ENCODE measurements at places on chromosomes 16 and 17.
A peak's percentile ranks its signal among the peaks of the same experiment; 100 is the strongest.

DNA sequence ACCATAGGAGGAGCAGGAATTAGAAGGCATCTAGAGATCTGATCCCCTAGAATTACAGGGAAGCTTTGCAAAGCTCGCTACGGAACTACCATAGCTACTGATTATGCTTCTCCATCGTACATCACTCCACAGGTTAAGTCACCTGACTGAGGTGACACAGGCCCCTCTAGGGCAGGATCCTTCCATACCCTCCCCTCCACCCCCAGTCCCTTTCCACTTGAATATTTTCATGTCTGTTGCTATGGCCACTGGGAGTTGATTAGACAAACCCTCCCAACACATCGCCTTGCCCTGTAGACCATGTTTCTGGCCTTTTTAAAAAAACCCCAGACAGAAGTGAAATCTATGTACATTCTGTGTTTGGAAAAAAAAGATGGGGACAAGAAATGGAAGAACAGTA lies 287.1 kb downstream of the SOX9 start:
- no peak overlapping the region for H3K4me3 ChIP-seq
- peaks cover 100% of the 10 kb centered on the region for H3K4me1 ChIP-seq
- H3K27me3 ChIP-seq: no peaks in the 10 kb centered on the region
- H3K36me3 ChIP-seq: peaks cover 2% of the 10 kb centered on the region
- H3K27ac ChIP-seq: peak overlapping the region; percentile 18

- H3K4me3 ChIP-seq: no peak overlapping the region
- no peaks in the 10 kb centered on the region for H3K36me3 ChIP-seq
- DNase-seq: no peak
- no peaks in the 10 kb centered on the region for H3K4me1 ChIP-seq
Observed at GRCh38 chr16:27164352-27164751, 39.0 kb upstream of the KDM8 start.

- H3K4me3 ChIP-seq: no peak overlapping the region
- H3K4me1 ChIP-seq: 0 out of 2 replicates have a peak, but pooled peaks cover 9% of the 10 kb centered on the region
- H3K27ac ChIP-seq: no peak overlapping the region
- no peaks in the 10 kb centered on the region for H3K36me3 ChIP-seq
Observed at GRCh38 chr16:64390102-64390501, 731.8 kb downstream of the CDH11 start.

DNA sequence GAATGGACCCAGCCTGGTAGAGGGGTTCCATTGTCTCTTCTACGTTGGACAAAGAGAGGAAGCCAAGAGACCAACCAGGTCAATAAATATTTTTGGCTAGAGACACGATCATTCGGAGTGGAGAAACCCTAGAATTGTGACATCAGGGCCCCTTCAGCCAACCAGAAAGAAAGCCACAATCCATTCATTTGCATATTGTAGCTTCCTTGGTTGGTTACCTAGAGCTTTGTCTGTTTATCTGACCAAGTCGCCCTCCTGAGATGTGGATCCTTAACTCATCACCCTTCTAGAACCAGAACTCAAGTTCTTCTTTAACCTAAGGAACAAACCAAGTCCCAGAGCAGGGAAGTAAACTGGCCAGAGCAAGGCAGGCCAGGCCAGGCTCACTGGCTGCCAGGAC lies at the start of gene CCDC182:
Gene CCDC182, minus strand, starts transcription at position 58 of the 400 bp plus-strand sequence. Its CDS starts 27 bp downstream, at position 31.
- DNase-seq: no peak
- peaks cover 43% of the 10 kb centered on the region for H3K27me3 ChIP-seq
- H3K36me3 ChIP-seq: no peaks in the 10 kb centered on the region
- H3K4me1 ChIP-seq: peaks cover 4% of the 10 kb centered on the region
- H3K4me3 ChIP-seq: no peak within 1 kb of the TSS
- no peak within 1 kb of the TSS for H3K27ac ChIP-seq

- no peaks in the 10 kb centered on the region for H3K4me1 ChIP-seq
- no peak overlapping the region for H3K27ac ChIP-seq
- H3K4me3 ChIP-seq: no peak overlapping the region
- H3K27me3 ChIP-seq: no peaks in the 10 kb centered on the region
- peaks cover 1% of the 10 kb centered on the region for H3K36me3 ChIP-seq
- DNase-seq: no peak
Observed at GRCh38 chr17:56995766-56996165, 17.8 kb downstream of the SCPEP1 start.

DNA sequence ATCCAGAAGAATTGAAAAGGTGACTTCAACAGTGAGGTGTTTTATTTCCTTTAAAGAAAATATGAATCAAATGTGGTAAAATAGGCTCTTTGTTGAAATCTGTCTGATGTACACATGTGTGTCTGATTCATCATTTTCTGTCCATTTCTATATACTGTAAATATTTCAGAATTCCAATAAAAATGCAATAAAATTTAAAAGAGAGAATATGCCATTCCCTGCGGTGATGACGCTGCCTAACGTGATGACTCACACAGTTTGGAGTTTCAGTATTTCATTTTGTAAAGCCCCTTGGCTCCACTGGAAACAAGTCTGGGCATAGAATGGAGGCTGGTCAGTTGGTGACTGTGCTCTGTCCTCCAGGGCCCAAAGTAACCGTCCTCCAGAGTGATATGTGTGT lies 482.5 kb upstream of the CDH5 start:
- no peak overlapping the region for H3K4me3 ChIP-seq
- H3K27ac ChIP-seq: no peak overlapping the region
- no peak for DNase-seq
- H3K4me1 ChIP-seq: no peaks in the 10 kb centered on the region
- no peaks in the 10 kb centered on the region for H3K27me3 ChIP-seq

All from HepG2 (cell line).